ENCODE measurements at places on chromosomes 16 and 17.

- peak; percentile 87 for DNase-seq
These were observed 111.3 kb downstream of the TRIM37 start for GRCh38 chr17:58995247-58995940.

DNA sequence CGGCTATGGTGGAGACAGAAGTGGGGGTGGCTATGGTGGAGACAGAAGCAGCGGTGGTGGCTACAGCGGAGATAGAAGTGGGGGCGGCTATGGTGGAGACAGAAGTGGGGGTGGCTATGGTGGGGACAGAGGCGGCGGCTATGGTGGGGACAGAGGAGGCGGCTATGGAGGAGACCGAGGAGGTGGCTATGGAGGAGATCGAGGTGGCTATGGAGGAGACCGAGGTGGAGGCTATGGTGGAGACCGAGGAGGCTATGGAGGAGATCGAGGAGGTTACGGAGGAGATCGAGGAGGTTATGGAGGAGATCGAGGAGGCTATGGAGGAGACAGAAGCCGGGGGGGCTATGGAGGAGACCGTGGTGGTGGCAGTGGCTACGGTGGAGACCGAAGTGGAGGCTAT lies 24.1 kb downstream of the HEATR9 start:
- DNase-seq = no peak

DNA sequence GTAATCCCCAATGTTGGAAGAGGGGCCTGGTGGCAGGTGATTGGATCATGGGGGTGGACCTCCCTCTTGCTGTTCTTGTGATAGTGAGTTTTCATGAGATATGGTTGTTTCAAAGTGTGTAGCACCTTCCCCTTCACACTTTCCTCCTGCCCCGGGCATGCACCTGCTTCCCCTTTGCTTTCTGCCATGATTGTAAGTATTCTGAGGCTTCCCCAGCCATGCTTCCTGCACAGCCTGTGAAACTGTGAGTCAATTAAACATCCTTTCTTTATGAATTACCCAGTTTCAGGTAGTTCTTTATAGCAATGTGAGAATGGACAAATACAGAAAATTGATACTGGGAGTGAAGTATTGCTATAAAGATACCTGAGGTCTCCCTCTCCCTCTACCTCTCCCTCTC lies 29.4 kb downstream of the RNF112 start:
- no peak for DNase-seq

DNA sequence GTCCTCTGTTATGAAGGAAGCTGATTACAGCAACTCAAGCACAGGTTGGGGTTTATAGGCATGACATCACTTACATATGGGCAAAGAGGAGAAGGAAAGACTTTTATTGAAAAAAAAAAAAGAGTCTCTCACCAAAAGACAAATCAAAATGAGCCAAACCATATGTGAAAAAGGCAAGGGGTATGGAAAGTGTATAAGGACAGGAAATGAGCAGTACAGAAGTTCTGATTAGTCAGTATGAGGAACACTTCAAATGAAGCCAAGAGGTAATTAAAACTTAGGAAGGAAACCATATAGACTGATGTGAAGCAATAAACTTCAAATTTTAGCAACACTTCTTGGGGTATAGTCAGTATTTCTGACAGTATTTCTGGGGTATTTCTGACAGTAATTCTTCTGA lies 1372.6 kb downstream of the CDH11 start:
- DNase-seq = peak; percentile 42

DNA sequence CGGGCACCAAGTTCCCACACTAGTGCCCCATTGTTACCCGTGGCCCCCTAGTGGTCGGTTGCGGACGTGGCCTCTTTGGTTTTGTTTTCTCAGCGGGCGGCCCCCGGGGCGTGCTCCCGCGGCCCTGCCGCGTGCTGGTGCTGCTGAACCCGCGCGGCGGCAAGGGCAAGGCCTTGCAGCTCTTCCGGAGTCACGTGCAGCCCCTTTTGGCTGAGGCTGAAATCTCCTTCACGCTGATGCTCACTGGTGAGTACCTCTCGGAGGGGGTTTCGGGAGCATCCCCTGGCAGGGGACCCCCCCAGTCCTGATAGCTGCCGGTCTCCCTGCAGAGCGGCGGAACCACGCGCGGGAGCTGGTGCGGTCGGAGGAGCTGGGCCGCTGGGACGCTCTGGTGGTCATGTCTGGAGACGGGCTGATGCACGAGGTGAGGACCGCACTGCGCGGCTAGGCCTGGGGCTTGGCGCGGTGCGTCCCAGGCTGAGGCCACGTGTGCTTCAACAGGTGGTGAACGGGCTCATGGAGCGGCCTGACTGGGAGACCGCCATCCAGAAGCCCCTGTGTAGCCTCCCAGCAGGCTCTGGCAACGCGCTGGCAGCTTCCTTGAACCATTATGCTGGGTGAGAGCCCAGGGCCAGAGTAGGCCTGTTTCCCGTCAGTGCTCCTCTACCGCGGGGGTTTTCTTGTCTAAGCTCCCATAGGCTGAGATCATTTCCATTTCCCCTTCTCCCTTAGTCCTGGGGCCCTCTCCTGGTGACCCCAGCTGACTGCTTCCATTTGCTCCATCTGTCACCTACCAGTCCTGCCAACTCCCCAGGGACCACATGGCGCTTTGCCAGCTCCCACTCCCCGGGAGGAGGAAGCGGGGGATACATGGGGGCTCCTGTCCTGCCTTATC lies 1.7 kb downstream of the SPHK1 start:
- peak; percentile 83 for DNase-seq

- no peak for DNase-seq
These were observed 9.0 kb downstream of the APOH start for GRCh38 chr17:66220079-66220835.

- no peak for DNase-seq
These were observed 23.0 kb downstream of the SLC35G3 start for GRCh38 chr17:35170968-35171771.

DNA sequence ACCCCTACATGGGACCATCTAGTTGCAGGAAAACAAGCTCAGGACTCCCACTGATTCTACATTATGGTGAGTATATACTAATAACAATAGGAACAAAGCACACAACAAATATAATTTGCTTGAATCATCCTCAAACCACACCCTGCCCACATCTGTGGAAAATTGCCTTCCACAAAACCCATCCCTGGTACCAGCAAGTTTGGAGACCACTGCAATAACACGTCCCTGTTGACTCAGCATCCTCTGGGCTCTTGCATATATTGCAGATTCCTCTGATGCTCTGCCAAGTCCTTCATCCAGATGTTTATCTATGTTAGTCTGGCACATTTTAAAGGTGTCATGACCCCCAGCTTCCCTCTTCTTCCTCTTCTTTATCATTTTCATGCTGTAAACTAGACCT lies 138.4 kb downstream of the PCTP start:
- DNase-seq = no peak

DNA sequence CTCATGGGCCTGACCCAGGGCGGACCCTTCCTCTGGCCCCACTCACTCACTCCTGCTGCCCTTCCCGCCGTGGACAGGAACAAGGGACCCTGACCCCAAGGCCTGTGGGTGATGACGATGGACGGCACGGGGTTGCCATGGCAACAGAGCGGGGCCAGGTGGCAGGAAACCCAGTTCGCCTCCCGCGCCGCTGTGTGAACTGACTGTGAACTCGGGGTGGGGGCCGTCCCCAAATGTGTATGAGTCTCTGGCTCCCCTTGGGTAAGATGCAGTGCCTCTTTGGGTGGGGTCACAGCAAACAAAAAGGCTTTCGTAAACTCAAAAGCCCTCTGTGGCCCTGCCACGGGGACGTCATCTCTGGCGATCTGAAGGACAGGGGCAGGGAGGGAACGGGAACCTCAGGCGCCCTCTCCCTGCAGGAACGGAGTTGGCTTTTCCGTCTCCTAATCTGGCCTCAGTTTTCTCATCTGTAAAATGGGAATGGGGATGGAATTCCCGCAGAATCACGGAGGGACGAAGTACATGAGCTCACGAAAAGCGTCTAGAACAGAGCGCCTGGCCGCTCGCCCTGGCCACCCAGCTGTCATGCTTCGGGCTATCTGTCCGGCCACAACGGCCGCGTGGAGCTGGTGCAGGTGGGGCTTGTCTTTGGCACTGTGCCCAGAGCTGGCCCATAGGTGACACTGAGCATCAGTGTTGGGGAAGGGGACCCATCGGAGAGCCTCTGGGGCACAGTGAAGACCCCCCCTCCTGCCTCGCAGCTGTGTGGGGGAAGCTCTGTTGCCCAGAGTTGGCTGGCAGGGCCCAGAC lies 44.9 kb upstream of the PABPN1L start:
- DNase-seq = no peak

- peak; percentile 20 for DNase-seq
These were observed 29.3 kb downstream of the CEP295NL start for GRCh38 chr17:78873519-78874340.

- DNase-seq = peak; percentile 41
These were observed 1.4 kb downstream of the RAB40C start for GRCh38 chr16:591231-591630.

GRCh38 chr17:7001318-7001961 lies 5.6 kb downstream of the ALOX12 start:
- no peak for DNase-seq

GRCh38 chr16:3764409-3764808 lies 47.1 kb upstream of the TRAP1 start:
- DNase-seq = no peak

- peak; percentile 4 for DNase-seq
These were observed 590.5 kb downstream of the CDH11 start for GRCh38 chr16:64531401-64531800.

- DNase-seq = no peak
These were observed 23.0 kb downstream of the METTL22 start for GRCh38 chr16:8644211-8645140.

- peak; percentile 21 for DNase-seq
These were observed 17.2 kb downstream of the MRC2 start for GRCh38 chr17:62644487-62645173.

GRCh38 chr16:19879241-19879792 lies 5.3 kb downstream of the GPRC5B start:
- DNase-seq = no peak

DNA sequence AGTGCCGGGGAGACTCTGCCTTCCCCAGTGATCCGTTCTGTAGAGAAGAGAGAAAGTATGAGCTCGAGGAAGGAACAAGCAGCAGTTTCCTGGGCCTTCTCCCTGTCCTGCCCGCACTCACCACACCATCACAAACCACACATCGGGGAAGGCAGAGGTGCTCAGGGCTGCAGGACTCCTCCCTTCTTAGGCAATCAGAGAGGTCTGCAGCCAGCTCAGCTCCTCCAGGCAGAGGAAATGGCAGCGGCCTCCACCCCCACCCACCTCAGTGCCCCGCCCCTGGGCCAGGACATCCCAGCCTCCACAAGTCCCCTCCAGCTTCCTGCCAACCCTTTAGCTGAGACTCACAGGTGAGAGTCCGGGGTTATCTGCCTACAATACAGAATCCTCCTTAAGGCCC lies 2.0 kb downstream of the ZNF319 start:
- no peak for DNase-seq
